ENCODE measurements at places on chromosomes 1 and 21.

GRCh38 chr1:214316593-214316992, 35.6 kb downstream of the SMYD2 start:
- H3K27me3 ChIP-seq: no peaks in the 10 kb centered on the region
- no peak overlapping the region for H3K4me3 ChIP-seq
- peak overlapping the region; percentile 41 for H3K27ac ChIP-seq
- peaks cover 11% of the 10 kb centered on the region for H3K4me1 ChIP-seq
- DNase-seq: no peak
- peaks cover 6% of the 10 kb centered on the region for H3K36me3 ChIP-seq

DNA sequence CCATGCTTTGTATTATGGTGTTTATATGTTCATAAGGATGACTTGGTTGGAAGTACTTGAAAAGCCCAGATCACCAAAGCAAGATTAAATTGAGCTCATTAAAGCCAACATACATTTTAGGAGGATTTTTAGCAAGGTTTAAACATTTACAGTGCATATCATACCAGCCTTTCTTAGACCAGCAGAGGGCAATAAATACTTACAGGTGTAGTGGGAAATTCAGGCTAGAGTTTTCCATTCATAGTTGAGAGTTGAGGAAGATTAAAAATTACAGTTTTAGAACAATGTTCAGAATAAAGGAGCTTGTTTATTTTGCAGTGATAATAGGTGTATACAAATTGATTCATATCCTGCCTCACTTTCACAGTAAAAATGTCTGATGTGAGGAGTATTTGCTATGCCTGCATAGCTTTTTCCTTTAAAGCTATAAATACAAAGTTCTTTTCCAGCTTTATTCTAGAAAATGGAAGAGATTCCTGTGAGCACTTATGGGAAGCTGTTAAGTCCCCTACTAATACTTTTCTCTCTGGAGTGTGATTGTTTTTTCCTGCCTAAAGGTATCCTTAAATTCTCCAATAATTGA, 35.3 kb downstream of the DTL start:
- H3K4me3 ChIP-seq: no peak overlapping the region
- no peak for DNase-seq
- H3K4me1 ChIP-seq: peaks cover 5% of the 10 kb centered on the region
- H3K27me3 ChIP-seq: no peaks in the 10 kb centered on the region
- no peaks in the 10 kb centered on the region for H3K36me3 ChIP-seq

- H3K4me1 ChIP-seq: peaks cover 7% of the 10 kb centered on the region
- H3K27ac ChIP-seq: peak overlapping the region; percentile 74
- H3K36me3 ChIP-seq: peaks cover 12% of the 10 kb centered on the region
- peak; percentile 80 for DNase-seq
- no peaks in the 10 kb centered on the region for H3K27me3 ChIP-seq
Measured at GRCh38 chr1:21270086-21270689, 20.1 kb downstream of the ECE1 start.

GRCh38 chr1:101101360-101101759, 75.8 kb upstream of the DPH5 start:
- no peaks in the 10 kb centered on the region for H3K27me3 ChIP-seq
- no peak overlapping the region for H3K4me3 ChIP-seq
- H3K4me1 ChIP-seq: no peaks in the 10 kb centered on the region
- H3K27ac ChIP-seq: no peak overlapping the region
- no peak for DNase-seq

DNA sequence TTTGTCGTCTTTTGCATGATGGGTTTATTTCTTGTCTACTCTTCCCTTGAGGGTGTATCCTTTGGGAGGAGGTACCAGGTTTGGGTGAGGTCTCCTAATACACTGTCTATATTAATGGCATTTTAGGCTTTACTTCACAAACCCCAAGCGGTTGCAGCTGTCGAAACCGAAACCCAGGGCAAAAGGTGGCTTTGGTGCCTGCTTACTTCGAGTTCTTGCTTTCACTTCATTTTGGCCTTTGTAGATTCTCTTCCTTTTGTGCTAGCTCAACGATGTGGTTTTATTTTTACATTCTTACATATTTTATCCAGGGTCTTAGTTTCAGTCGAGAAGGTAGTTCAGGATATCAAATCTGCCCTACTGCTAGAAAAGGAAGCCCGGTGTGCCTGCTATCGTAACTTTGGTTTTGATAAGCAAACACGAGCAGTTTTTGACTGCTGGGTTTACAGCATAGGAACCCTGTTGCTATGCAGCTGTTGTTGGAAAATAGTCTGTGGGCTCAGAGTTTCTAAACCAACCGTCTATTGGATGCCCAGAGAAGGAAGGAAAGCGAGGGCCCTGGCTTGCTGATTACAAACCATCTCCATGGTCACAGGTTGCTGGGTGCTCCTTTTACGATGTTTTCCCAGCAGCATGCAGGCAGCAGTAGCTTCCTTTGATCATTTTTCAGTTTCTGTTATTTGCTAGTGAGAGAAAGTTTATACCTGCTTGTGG, 9.8 kb upstream of the TSPAN2 start:
- H3K36me3 ChIP-seq: peaks cover 19% of the 10 kb centered on the region
- H3K27ac ChIP-seq: peak overlapping the region; percentile 98
- H3K4me3 ChIP-seq: peak overlapping the region; percentile 90
- peaks cover 57% of the 10 kb centered on the region for H3K4me1 ChIP-seq

DNA sequence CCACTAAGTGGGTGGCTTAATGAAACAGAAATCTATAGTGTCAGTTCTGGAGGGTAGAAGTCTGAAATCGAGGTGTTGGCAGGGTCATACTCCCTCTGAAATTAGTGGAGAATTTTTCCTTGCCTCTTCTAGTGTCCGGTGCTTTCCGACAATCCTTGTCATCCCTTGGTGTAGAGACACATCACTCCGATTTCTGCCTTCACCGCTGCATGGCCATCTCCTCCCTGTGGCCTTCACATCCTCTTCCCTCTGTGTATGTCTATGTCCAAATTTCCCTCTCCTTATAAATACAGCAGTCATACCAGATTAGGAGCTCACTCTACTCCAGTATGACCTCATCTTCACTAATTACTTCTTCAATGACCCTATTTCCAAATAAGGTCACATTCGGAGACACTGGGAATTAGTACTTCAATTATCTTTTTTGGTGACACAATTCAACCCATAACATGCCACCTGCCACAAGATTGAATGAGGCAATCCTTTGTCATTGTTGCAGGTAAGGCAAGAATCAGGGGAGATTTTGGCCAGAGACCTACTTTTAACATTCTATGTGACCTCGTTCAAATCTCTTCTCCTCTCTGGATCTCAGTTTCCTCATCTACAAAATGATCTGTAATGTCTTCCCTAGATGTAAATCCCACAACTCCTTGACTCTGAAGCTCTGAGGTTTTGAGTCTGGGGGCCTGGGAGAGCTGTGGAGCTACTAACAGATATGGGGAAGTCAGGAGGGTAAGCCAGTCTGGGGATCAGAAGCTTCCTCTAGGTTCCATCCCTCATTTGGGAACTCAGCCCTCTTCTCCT, 16.1 kb downstream of the NAV1 start:
- H3K27ac ChIP-seq: peak overlapping the region; percentile 61
- peaks cover 2% of the 10 kb centered on the region for H3K36me3 ChIP-seq
- H3K27me3 ChIP-seq: no peaks in the 10 kb centered on the region
- H3K4me1 ChIP-seq: peaks cover 5% of the 10 kb centered on the region
- DNase-seq: no peak

DNA sequence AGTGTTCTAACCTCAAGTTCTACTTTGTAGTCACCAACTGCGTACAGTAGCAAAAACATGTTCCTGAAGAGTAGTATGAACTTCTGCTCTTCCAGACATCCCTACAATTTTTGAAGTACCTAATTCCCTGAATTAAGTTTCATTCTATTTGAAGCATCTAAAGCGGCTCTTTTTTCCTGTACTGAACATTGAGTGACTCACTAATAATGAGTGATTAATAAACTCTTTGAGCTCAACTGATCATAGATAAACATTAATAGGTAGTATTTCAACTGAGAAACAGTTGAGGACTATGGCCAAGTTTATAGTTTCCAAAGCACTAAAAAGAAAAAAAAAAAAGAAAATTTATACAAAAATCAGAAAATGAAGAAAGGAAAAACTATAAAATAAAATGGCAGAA, 683.1 kb downstream of the LTN1 start:
- no peak for DNase-seq
- H3K27ac ChIP-seq: no peak overlapping the region
- H3K27me3 ChIP-seq: no peaks in the 10 kb centered on the region
- no peaks in the 10 kb centered on the region for H3K4me1 ChIP-seq

- no peaks in the 10 kb centered on the region for H3K4me1 ChIP-seq
- no peak for DNase-seq
- peaks cover 20% of the 10 kb centered on the region for H3K27me3 ChIP-seq
- no peaks in the 10 kb centered on the region for H3K36me3 ChIP-seq
- no peak overlapping the region for H3K27ac ChIP-seq
Measured at GRCh38 chr1:202038688-202039346, 28.4 kb downstream of the ELF3 start.

GRCh38 chr1:93194231-93194990, 13.9 kb downstream of the CCDC18 start:
- H3K4me3 ChIP-seq: no peak overlapping the region
- H3K27me3 ChIP-seq: no peaks in the 10 kb centered on the region
- peaks cover 4% of the 10 kb centered on the region for H3K4me1 ChIP-seq
- peaks cover 5% of the 10 kb centered on the region for H3K36me3 ChIP-seq

DNA sequence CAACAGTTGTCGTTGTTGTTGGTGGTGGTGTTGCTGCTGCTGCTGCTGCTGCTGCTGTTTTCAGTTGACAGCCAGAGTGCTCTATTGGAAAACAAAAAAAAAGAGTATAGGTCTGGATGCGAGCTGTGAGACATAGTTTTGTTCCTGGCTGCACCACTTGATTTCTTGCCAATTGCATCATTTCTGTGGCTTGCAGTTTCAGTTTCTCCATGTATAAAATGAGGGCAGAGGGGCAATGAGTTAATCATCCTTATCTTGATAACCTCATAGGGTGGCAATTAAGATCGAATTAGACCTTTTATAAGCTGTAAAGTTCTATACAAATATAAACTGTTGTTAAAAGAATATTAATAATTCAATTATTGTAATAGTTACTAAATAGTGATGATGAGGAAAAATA, 156.7 kb downstream of the DMRTA2 start:
- peaks cover 2% of the 10 kb centered on the region for H3K36me3 ChIP-seq
- no peaks in the 10 kb centered on the region for H3K4me1 ChIP-seq
- H3K4me3 ChIP-seq: no peak overlapping the region
- H3K27me3 ChIP-seq: peaks cover 19% of the 10 kb centered on the region
- no peak for DNase-seq

- no peak overlapping the region for H3K4me3 ChIP-seq
- peaks cover 50% of the 10 kb centered on the region for H3K27me3 ChIP-seq
- H3K4me1 ChIP-seq: no peaks in the 10 kb centered on the region
- DNase-seq: no peak
Measured at GRCh38 chr1:65247419-65248359, 61.7 kb upstream of the DNAJC6 start.

DNA sequence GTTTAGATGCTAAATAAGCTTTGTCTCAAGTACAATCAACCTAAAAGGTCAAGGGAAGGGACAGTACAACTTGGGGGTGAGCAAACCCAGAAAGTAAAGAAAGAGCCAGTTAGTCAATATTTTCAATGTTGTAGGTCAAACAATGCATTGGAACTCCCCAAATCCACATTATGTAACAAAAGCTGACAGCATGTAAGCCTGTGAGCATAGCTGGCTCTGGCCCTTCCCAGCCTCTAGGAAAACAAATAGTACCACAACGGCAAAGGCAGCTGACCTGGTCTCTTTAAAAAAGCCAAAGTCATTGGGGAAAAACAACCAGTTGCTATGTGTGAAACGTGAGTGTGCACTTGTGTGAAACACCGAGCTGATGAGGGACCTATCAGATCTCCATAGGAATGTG, 3.4 kb downstream of the CBR1 start:
- H3K27me3 ChIP-seq: no peaks in the 10 kb centered on the region
- H3K4me3 ChIP-seq: no peak overlapping the region
- H3K4me1 ChIP-seq: peaks cover 25% of the 10 kb centered on the region

DNA sequence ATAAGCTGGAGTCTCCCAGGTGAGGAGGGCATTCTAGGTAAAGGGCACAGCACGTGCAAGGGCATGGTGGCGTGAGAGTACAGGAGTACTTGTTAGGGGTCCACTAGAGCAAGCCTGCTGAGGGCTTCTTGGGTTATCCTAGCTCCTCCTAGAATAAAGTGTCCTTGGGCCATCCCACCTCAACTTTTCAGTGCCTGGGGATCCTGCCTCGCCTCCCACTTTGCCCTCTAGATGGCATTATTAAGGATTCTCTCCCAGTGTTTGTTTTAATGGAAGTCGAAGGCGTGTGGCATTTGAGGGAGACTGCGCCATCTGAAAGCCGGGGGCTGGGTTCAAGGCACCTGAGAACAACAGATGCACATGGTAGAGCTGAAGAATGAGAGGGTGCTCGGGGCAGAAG, 74.5 kb upstream of the SELENON start:
- no peak overlapping the region for H3K27ac ChIP-seq
- H3K27me3 ChIP-seq: no peaks in the 10 kb centered on the region
- H3K4me1 ChIP-seq: peaks cover 10% of the 10 kb centered on the region
- no peak for DNase-seq
- H3K4me3 ChIP-seq: no peak overlapping the region
- H3K36me3 ChIP-seq: peaks cover 3% of the 10 kb centered on the region

- peaks cover 6% of the 10 kb centered on the region for H3K36me3 ChIP-seq
- no peak for DNase-seq
- peaks cover 29% of the 10 kb centered on the region for H3K27me3 ChIP-seq
- peak within 1 kb of the TSS; percentile 40 for H3K4me3 ChIP-seq
- no peak within 1 kb of the TSS for H3K27ac ChIP-seq
- peaks cover 2% of the 10 kb centered on the region for H3K4me1 ChIP-seq
Measured at GRCh38 chr1:11761988-11762406, at the start of gene C1orf167. Gene C1orf167, plus strand, starts transcription at chr1:11762193. Its CDS starts 2,208 bp downstream, at chr1:11764401.

DNA sequence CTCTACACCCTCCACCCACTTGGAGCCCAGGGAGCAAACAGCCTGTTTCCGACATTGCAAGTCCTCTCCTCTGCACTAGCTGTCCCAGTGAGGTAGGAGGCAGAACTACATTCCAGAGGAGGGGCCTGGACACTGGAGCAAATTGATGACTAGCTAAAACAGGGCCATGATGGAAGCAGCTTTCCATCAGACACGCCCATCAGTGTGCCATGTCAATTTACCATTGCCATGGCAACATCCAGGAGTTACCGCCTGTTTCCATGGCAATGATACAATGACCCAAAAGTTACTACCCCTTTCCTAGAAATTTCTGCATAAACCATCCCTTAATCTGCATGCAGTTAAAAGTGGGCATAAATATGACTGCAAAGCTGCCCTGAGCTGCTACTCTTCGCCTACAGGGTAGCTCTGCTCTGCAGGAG, 647.1 kb downstream of the PTPRU start:
- H3K4me3 ChIP-seq: no peak overlapping the region
- no peak for DNase-seq
- no peaks in the 10 kb centered on the region for H3K36me3 ChIP-seq
- H3K27ac ChIP-seq: no peak overlapping the region
- H3K4me1 ChIP-seq: no peaks in the 10 kb centered on the region
- peaks cover 24% of the 10 kb centered on the region for H3K27me3 ChIP-seq

GRCh38 chr1:68198752-68199151, 33.6 kb downstream of the WLS start:
- H3K27ac ChIP-seq: no peak overlapping the region
- no peaks in the 10 kb centered on the region for H3K4me1 ChIP-seq
- DNase-seq: no peak
- H3K27me3 ChIP-seq: no peaks in the 10 kb centered on the region

GRCh38 chr1:3522564-3523265, 68.2 kb downstream of the ARHGEF16 start:
- no peak for DNase-seq
- no peak overlapping the region for H3K27ac ChIP-seq
- H3K27me3 ChIP-seq: no peaks in the 10 kb centered on the region
- no peak overlapping the region for H3K4me3 ChIP-seq
- H3K36me3 ChIP-seq: no peaks in the 10 kb centered on the region

- no peaks in the 10 kb centered on the region for H3K4me1 ChIP-seq
- no peaks in the 10 kb centered on the region for H3K36me3 ChIP-seq
- peaks cover 38% of the 10 kb centered on the region for H3K27me3 ChIP-seq
- H3K27ac ChIP-seq: no peak overlapping the region
- DNase-seq: no peak
Measured at GRCh38 chr1:62774971-62775595, 8.8 kb upstream of the ATG4C start.
